ENCODE measurements at places on chromosomes 13 and 19.

GRCh38 chr19:11191934-11192333 is 5.4 kb downstream of the KANK2 start:
- no peak for DNase-seq

GRCh38 chr19:46015687-46016425 is 7.0 kb downstream of the PGLYRP1 start:
- peak; percentile 36 for DNase-seq

GRCh38 chr13:77333594-77333993 is 6.7 kb upstream of the MYCBP2 start:
- no peak for DNase-seq

- no peak for DNase-seq
Measured at GRCh38 chr13:57857945-57858344, 226.4 kb downstream of the PCDH17 start.

DNA sequence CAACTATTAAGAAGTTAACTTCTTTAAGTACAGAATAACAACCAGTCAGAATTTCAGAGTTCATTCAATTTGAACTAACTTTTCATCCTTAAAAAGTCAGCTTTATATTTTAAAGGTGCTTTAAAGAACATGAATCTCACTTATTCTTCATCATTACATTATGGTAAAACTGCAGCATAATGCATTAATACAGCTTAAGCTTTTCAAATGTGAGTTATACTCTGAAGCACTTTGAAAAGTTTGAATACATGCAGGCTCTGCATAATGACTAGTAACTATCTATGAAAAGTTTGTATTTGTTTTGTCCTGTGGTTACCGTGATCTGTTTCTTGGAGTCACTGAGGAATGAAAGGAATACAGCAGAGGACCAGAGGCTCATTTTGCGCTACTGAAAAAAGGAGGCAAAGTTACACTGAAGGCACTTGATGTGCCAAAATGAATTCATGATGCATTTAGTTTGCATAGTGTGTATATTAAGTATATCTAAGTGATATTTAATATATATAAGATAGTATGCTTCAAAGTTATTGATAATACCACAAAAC is 4.1 kb downstream of the PCDH17 start:
- no peak for DNase-seq

DNA sequence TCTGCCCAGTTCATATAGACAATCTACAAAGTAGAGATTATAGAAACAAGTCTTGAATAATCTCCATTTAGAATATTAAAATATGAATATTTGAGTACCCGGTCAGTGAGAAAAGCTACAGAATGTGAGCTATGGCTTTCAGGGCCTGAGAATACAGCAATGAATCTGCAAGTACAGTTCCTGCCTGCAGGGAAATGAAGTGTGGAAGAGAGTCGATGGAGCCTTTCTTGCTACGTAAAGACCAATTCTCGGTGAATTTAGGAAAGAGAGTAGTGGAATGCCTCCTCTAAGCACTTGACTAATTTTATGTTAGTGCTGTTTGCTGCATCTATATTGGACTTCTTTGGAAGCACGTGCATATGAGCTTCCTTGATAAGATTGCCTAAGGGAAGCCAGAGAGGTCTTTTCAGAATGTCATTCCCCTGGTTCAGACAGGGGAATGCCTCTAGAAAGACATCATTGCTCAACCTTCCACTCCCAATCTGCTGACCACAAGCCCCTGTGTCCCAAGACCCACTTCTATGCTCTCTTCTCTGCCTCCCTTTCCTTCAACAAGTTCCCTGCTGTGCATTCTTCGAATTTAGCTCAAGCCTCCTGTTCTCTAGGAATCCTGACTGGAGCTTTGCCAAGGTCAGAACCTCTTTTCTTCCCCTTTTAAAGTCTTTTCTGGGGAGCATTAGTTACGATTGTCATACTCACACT is 41.9 kb downstream of the GPC6 start:
- no peak for DNase-seq

- no peak for DNase-seq
Measured at GRCh38 chr19:58514564-58515022, 2.8 kb upstream of the SLC27A5 start.

DNA sequence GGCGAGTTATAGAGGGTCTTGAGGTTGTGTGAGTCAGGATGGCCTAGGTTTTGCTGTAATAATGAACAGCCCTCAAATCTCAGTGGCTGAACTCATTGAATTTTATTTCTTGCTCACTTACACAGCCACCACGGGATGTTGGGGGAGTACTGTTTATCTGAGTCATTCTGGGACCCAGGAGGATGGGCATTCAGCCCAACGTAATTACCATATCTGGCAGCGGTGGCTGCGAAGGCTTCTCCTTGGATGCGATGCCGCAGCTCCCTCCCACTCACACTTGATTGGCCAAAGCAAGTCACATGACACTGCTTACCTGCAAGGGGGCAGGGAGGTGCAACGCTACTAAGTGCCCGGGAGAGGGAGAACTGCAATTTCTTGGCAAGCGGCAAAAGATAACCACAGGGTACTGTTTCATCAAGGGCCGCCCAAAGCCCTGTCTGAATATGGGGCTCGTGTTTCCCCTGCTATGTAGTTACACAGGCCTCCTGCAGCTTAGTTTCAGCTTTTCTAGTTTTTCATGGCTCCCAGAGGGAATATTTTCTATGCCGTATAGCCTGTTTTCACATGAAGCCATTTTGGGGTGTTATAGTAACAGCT is 19.9 kb downstream of the ZSWIM9 start:
- peak; percentile 44 for DNase-seq

GRCh38 chr19:38686530-38686888 is 39.1 kb downstream of the ACTN4 start:
- DNase-seq, result no peak

DNA sequence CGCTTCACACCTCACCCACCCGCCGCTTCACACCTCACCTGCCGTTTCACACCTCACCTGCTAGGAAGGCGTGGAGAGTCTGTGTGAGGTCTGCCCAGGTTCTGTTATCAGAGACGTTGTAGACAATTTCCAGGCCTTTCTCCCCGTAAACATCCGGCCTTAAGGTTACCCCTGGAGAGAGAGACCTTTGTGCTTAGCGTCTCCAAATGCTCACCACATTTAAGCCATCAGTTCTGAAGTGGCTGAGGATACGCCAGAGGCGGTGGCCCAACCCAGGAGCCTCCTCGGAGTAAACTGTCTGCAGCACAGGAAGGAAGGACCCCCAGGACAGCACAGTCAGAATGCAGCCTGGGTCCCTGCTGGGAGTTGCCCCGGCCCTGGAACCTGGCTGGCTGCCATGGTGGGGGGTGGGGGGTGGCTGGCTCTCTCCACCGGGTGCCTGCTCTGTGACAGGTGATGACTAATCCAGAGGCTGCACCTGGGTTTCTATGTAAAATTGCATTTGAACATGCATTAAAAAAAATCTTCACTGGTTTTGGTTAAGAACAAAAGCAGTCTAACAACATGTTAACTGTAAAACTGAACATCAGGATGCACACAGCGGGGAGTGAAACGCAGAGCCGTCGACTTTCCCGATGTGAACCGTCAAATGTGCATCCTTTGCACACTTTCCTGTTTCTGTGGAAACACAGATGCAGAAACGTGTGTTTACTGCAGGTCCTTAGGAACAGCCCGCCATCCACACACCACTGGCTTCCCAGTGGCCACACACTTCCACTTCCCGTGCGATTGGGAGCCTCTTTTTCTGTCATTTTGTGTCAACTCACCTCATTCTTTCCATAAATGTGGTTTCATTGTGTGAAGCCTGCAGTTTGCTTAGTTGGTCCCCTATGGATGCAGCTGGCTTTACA is 4.5 kb downstream of the ATP4B start:
- DNase-seq, result no peak

GRCh38 chr19:5369304-5369703 is 28.7 kb upstream of the PTPRS start:
- DNase-seq, result no peak

DNA sequence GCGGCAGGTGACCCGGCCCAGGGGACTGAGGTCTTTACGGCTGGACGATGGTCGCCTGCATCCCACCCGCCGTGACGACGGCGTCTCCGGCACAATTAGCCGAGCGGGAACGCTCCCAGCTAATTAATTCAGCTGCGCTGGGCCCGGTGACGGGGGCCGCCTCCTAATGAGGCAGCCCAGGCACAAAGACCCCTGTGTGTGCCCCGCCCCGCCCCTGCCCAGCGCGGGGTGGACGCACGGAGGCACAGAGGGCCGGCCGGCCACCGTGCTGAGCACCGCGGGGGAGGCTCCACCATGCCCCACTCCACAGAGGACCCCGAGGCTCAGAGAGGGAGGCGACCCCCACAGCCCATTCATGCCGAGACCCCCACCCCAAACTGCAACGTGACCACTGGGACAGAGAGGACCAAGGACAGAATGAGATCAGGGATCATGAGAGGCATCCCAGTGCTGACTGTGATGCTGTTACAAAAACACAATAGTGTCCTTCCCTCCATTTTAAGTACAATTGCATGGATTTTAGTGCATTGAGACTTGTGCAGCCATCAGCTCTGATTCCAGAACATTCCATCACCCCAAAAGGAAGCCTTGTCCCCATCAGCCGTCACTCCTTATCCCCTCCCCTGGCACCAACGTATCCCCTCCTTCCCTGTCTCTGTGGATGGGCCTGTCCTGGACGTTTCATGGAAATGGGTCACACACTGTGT is 17.0 kb downstream of the EFNA2 start:
- DNase-seq, result no peak

DNA sequence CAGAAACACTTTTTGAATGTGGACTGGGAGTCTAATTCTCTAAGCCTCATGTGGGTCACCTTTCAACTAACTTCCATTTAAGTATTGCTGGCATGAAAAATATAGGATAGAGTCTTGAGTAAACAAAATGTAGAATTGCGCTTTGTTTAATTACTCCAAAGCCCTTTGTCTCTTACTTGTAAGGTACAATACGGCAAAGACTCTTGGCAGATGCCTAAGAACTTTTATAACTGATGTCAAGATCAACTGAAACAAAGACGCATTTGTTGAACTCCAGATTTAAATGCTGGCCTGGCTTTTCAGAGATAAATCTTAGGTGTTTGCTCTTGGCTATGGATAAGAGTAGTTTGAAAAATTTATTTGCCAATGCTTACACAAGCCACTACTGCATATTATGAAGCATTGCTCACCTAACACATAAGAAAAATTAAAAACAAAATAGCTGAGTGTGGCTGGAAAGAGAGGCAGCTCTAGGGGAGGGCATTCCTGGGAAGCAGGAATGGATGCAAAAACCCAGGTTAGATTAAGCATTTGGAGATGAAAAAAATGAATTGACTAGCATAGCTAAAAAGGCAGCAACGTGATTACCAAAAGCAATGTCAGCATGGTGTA is 107.3 kb upstream of the STARD13 start:
- DNase-seq, result no peak

- no peak for DNase-seq
Measured at GRCh38 chr13:90918536-90918935, 429.0 kb upstream of the MIR17HG start.

- DNase-seq, result no peak
Measured at GRCh38 chr19:16068696-16069259, 7.5 kb upstream of the TPM4 start.

GRCh38 chr13:44142540-44142867 is 231.1 kb upstream of the SERP2 start:
- no peak for DNase-seq

DNA sequence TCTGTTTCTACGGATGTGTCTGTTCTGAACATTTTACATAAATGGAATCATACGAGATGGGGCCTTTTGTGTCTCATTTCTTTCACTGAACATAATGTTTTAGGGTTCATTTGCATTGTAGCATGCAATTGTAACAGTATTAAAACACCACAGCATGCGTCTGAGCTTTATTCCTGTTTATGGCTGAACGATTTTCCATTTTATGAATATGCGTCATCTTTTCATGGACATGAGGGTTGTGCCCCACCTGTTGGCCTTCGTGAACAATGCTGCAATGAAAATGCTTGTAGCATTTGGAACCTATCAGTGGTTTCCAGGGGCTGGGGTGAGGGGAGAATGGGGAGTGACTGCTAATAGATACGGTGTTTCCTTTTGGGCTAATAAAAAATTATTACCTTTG is 5.1 kb downstream of the OR10H1 start:
- no peak for DNase-seq

GRCh38 chr13:75202981-75203380 is 279.0 kb downstream of the TBC1D4 start:
- no peak for DNase-seq

GRCh38 chr19:55419103-55419502 is 11.5 kb upstream of the UBE2S start:
- DNase-seq, result no peak

DNA sequence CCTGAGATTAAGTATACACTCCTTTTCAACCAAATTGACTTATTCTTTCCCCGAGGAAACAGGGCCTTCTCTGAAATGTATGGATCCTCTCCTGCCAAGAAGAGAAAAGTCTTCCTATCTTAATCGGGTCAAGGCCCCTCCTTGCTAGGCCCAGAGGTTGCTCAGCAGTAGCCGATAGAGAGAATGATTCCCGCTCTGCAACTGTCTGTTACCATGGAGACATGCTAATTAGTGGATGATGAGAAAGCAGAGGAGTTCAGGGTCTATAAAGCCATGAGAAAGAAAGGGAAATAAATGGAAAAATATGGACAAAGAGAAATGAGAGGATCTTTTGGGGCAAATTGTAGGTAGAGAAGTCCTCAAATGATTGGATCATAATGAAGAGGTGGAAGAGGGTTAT is 103.5 kb downstream of the POU4F1 start:
- DNase-seq, result no peak

DNA sequence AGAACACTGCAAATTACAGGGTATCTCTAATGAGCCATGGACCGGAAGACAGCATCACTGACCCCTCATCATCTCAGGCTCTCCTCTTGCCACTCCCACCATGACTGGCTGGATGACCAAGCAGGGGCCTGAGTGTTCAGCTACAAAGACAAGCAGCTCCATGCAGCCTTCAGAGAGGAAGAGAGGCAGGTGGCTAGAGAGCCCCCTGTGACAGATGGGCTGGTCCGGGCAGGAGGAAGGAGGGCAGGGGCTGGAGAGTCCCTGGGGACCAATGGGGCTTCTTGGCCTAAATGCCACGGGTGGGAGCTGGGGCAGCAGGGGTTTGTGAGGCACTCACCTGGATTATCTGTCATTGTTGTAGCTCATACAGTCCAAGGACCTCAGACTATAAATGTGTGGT is 12.8 kb upstream of the RASA3 start:
- DNase-seq, result peak; percentile 1

DNA sequence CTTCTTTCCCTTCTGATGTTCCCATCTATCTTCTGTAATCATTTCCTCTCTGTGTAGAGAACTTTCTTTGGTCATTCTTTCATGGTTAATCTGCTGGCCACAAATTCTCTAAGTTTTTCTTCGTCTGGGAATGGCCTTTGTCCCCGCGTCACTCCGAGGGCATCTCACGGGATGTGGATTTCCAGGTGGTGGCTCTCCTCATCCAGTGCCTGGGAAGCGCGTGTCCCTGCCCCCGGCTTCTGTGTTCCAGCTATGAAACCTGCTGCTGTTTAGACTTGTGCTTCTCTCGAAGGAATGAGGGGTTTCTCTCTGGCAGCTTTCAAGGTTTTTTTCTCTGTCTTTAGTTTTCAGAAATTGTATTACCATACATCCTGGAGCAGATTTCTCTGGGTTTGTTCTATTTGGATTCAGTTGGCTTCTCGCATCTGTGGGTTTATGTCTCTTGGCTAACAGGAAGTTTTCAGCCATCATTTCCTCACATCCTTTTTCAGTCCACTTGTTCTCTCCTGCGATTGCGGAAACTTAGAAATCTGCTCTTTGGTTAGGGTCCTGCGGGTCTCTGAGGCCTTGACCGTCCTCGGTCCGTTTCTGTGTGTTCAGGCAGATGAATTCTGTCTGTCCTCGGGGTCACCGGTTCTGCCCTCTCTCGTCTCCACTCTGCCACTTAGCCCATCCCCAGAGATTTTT is 36.9 kb upstream of the DCUN1D2 start:
- DNase-seq, result no peak

Measured in stimulated activated CD4-positive, alpha-beta T cell treated with anti-CD3 and anti-CD28 coated beads, Interleukin-4, amount 100 ng/mL, for 1 hour (primary cell).